NCI-H146 (cell line): ENCODE measurements at places on chromosomes 12 and 14.

- DNase-seq = no peak
Observed at GRCh38 chr12:2163177-2163941, 110.6 kb downstream of the CACNA1C start.

GRCh38 chr14:93741556-93742230, 46.6 kb downstream of the PRIMA1 start:
- no peak for DNase-seq

- DNase-seq = no peak
Observed at GRCh38 chr12:72246370-72246769, 25.8 kb upstream of the TRHDE start.

DNA sequence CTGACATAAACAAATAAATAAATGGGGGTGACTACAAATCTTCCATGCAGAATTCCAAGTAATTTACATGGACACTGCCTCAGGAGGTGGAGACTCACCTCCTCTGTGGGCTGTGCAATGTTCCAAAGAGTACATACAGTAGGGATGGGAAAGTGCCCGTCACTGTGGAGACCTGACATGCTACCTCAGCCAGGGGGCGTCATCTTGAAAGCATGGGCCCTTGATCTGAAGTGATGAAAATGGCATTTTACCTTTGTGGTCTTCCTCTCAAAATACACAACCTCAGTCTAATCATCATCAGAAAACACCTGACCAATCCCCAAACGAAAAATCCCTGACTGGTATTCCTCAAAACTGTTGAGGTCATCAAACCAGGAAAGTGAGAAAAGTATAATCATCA, 48.4 kb downstream of the ANAPC7 start:
- DNase-seq = peak; percentile 21

- no peak for DNase-seq
Observed at GRCh38 chr12:108567406-108568337, 5.3 kb downstream of the ISCU start.

DNA sequence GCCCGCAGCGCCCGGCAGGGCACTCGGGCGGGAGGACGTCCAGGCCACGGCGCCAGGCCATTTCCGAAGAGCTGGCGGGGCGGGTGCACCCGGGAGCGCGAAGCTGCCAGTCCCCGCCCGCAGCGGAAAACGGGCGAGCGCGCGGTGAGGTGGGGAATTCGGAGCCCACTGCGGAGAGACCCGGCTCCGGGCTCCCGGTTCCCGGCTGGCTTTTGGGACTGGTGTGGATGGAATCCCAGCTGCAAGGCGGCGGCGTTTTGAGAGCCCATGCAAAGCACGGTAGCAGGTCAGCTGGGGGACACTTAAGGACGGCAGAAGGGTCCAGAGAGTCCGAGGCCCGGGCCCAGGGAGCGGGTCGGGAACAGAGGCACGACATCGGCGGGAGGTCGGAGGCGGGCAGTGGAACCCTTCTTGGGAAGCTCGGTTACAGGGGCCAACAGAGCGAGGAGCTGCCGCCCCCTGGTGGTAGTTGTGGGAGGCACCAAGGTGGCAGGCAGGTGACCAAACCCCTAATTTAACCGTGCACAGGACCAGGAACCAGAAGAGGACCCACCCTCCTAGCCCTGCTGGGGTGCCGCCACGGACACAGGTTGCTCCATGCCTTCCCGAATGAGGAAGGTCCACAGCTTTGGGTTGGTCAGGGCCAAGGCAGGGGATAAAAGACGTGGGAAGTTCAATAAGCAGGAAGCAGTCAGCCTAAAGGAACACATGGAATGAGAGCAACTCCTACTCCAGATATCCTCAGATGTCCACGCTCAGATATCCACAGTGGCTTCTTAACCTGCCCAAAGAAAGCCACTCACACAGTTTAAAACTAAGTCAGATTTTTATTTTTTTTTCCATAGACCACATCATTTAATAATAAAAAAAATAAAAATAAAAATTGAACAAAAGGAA, 685 bp upstream of the CDH24 start:
- no peak for DNase-seq

DNA sequence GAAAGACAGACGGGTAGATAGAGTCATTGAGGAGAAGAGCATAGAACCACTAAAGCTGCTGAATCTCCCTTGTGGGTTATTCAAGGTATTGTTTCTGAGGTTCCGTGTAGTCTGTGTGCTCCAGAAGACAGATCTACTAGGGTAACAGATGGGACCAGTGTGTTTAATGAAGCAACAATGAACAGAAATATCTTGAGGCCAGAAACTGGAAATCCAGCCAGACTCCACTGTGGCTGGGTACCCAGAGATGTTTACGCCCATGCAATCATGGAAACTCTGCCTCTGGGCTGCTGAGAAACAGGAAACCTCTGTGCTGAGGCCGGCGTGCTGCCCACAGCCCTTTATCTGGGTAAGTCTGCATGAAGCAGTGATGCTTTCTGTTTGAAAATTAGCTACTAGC, 8.3 kb downstream of the PROX2 start:
- no peak for DNase-seq
